Gastroesophageal sphincter (tissue), 4 donors: ENCODE measurements at places on chromosomes 16 and 17.

DNA sequence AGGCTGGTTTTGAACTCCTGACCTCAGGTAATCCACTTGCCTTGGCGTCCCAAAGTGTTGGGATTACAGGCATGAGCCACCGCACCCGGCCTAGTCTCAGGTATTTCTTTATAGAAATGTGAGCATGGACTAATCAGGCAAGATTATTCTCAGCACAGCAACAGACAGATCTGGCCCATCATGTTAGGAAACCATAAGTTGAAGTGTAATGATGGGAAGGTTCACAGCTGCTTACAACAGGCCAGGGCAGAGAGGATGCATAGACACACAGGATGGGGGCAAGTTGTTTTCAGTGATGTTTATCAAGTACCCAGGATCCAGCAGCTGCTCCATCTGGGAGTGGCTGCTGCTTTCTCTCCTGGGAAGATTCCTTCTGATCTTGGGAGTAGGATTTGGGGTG lies 16.6 kb upstream of the NOS2 start:
- no peak for ATAC-seq

- ATAC-seq = no peak
Measured at GRCh38 chr16:82160226-82160625, 9.8 kb downstream of the MPHOSPH6 start.

GRCh38 chr17:40472733-40473452 lies 28.5 kb downstream of the TNS4 start:
- no peak for ATAC-seq

DNA sequence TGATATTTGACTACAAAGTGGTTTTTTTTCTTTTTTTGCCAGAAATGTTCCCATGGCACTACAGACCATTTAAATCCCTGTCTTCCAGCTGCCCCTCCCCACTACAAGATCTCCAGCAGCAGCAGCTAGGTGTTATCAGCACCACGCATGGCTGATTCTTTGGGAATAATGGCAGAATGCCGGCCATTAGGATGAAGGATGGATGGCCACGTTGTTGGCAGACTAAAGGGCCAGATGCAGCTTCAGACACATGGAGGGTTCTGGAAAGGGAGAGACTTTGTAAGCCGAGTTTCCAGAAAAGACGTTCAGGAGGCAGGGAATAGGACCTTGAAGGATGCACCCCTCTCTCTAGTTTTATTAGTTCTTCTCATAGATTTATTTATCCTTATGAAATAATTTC lies 10.3 kb upstream of the MED9 start:
- ATAC-seq = no peak

DNA sequence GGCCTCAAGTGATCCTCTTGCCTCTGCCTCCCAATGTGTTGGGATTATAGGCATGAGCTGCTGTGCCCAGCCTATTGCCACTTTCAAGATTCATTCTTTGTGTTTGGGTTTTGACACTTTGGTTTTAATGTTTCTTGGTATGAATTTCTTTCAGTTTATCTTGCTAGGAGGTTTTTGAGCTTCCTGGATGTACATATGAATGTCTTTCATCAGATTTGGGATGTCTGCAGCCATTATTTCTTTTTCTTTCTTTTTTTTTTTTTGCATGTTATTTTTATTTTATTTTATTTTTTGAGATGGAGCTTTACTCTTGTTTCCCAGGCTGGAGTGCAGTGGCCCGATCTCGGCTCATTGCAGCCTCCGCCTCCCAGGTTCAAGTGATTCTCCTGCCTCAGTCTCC lies 18.5 kb downstream of the MRPL45 start:
- ATAC-seq = no peak

DNA sequence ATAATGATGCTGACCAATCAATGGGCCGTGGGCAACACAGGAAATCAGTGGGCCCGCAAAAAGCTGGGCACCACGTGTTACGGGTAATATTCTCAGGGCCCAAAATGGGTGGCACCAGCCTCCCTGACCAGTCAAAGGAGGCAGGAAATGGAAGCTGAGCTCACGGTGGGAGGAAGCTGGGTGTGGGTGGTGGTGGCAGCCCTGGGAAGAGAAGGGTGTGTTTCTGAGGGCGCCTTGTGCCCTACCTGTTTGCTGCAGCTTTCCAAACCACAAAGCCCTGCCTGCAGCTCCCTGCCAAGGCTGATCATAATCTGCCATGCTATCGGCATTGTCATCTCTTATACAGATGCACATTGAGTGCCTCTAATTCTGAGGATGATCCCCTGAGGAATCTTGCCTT lies 457.9 kb downstream of the SLC39A11 start:
- no peak for ATAC-seq

- ATAC-seq = no peak
Measured at GRCh38 chr16:2091547-2092255, 43.9 kb downstream of the TSC2 start.

DNA sequence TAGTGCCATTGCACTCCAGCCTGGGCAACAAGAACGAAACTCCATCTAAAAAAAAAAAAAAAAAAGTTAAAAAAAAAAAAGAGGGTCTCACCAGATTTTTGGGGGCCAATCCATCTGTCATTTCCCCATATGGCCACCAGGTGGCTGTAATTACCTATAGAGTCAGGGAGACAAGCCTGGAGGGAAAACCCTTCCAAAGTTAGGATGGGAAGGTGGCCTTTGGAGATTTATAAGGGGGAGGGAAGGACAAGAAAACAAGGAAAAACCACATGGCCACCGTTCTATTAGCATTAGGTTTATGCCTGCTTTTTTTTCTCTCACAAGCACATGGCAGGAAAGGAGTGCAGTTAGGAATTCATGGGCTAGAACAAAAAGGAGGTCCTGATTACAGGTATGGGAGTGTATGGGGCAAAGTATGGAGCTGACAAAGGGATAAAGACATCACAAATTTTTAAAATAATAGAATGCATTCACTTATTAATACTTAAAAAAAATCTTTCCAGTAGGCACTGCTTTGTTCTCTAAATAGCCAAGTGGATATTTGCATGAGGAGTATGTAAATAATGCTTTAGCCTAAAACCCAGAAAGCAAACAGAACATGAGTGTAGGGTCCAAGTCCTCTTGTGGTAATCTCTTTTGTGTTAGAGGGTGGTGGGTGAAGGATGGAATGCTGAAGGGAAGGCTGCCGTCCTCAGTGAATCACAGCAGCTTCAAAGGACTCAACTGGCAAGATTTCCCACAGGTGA lies 5.1 kb downstream of the CYB5D1 start:
- no peak for ATAC-seq

DNA sequence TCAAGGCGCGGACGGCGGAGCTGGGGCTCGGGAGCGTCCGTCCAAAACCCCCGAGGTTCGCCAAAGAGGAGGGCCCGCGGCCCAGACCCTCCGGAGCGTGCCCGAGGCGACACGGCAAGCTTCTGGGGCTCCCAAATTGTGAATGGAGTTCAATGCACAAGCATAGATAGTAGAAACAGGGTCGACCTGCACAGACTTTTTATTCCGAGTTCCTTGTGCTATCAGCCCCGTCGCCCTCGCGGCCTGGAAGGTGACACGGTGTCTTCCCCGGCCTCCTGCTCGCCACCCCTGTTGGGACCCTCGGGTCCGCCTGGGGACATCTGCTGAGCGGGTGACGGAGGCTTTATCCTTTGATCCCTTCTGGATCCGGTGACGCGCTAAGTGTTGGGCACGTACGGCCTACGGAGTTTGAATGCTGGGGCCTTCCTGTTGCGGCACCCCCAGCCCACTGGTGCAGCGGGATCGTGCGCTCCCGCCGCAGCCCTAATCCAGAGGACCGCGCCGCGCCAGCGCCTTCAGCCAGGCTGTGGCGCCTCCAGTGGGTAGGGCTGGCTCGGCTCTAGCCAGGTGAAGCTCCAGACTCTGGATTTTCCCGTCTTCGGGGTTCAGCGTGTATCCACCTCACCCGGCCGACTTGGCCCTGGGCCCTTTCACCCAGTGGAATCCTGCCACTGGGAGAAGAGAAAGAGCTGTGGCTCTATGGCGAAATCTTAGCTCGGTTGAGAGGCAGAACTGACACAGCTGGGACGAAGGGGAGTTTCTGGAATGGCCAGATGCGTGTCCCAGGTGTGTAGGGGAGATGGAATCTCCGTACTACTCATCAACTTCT lies 17.0 kb upstream of the NTN1 start:
- ATAC-seq = no peak

DNA sequence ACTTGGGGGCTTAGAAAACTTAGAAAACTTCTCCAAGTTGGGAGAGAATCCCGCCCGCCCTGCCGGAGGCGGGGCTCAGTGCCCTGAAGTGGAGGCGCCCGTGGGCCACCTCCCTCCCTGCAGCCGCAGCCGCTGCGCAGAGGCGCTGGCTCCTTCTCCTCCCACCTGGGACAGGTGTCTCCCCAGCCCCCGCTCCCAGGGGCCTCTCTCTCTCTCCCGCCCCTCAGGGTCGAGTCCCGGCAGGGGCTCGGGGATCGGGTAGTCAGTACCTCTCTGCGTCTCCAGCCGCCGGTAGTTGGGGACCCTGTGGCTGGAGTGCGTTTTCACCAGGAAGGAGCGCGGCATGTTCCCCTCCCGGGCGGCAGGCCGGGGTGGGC lies 257 bp downstream of the SNAI3 start:
- ATAC-seq = peak; percentile 6

- ATAC-seq = no peak
Measured at GRCh38 chr16:86086471-86086870, 187.5 kb downstream of the IRF8 start.

- ATAC-seq = no peak
Measured at GRCh38 chr17:55312852-55313251, 48.1 kb downstream of the HLF start.

GRCh38 chr16:69861292-69862030 lies 89.7 kb upstream of the CLEC18A start:
- ATAC-seq = peak; percentile 91

- no peak for ATAC-seq
Measured at GRCh38 chr17:39634384-39634871, 2.5 kb upstream of the STARD3 start.
